ENCODE measurements at places on chromosomes 7 and 10.

DNA sequence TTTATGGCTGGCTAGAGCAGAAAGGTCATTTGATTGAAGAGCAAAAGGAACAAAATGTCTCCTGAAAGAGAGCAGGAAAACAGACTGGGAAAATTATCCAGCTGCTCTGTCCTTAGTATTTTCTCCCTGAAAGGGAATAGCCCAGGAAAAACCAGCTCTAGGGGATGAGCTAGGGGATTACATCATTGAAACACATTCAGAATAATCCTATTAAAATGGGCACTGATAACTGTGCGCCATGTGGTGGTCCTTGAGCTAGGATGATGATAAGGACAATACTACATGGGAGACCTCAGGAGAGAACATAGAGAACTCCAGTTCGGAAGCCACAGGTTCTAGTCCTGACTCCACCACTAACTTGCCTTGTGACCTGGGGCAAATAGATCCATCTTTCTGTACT lies 873.8 kb downstream of the TYW1 start:
- no peak for DNase-seq

GRCh38 chr10:15141136-15142054 lies 27.1 kb downstream of the NMT2 start:
- no peak for DNase-seq

DNA sequence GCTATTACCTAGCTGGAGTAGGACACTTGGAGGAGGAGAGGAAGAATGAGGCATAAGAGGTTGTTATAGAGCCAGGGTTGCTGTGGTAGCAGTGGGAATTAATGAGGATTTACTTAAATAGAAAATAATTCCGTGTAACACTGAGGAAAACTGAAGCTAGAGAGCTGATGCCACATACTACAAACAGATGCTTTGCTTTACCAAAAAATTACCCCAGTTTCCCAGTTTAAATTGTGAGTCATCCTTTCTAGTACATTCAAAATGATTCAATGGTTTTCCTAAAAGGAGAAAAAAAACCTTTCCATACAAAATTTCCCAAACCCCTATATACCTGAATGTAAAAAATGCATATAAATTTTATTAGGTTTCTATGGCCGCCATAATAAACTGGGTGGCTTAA lies 58.3 kb downstream of the ZNF518A start:
- no peak for DNase-seq

DNA sequence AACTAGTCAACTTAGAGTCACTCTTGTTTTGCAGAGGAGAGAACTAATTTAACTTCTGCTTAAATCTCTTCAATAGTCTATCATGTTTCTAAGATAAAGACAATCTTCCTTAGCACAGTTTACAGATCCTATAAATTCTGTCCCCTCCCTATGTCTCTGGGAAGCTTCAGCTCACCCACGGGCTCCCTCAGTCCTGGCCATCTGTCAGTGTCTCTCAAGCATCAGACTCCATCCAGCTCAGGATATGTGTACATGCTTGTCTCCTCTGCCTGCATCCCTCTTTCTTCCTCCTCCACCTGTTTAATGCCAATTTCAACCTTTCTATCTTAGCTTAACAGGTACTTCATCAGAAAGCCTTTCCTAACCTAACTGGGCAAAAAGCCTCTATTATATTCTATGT lies 177.1 kb upstream of the PTER start:
- DNase-seq: no peak

DNA sequence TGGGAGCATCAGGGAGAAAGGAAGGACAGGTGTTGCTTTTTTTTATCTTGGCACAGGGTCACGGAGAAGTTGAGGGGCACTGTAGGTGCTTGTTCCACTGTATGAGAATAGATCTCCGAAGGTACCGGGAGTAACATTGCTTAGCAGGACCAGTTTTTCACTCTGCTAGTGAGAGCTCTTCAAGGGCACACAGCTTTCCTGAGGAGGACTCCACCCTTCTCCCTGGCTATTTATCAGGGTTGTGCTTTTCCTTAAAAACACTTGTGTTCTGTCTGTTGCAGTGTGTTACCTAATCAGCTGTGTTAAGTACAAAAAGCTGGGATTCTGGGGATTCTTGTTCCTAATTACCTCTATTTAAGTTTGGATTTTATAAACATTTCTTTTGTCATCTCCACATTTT lies 160.5 kb downstream of the SND1 start:
- DNase-seq: no peak

DNA sequence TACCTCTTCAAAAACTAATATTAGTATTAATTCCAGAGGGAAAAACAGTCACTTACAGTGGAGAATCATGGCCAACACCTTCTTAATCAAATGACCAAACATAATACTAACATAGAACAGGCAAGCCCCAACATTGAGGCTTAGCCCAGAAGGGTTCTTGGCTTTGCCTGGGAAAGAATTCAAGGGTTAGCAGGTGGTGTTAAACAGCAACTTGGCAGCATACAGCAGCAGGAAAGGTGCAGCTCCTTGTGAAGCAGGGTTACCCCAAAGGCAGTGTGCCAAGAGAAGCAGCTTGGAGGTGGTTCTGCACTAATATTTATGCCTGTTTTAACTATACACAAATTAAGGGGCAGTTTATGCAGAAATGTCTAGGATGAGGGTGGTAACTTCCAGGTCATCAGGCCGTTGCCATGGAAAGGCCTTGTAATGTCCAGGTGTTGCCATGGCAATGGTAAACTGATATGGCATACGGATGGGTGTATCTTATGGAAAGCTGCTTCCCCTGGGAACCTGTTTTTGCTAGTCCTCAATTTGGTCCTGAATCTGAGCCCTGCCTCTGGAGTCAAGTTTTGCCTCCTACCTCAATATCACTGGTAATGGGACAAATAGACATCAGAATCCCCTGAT lies 27.2 kb upstream of the BEND7 start:
- no peak for DNase-seq

GRCh38 chr10:113859261-113859660 lies 4.8 kb downstream of the NHLRC2 start:
- DNase-seq: no peak

DNA sequence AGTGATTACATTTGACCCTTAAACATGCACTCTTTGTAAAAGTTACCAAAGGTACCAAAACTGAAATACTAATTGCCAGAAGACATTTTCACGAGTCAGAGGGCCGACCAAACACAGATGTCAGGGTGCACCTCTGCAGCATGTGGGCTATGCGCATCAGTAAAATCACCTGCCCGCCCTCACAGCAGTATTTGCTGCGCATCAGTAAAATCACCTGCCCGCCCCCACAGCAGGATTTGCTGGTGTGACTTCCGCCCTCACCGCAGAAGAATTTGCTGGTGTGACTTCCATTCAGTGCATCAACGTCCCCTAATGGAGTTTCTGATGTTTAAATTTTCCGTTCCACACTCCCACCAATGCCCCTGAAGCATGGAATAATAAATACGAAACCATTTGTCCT lies 202.9 kb downstream of the PTPRN2 start:
- DNase-seq: no peak

DNA sequence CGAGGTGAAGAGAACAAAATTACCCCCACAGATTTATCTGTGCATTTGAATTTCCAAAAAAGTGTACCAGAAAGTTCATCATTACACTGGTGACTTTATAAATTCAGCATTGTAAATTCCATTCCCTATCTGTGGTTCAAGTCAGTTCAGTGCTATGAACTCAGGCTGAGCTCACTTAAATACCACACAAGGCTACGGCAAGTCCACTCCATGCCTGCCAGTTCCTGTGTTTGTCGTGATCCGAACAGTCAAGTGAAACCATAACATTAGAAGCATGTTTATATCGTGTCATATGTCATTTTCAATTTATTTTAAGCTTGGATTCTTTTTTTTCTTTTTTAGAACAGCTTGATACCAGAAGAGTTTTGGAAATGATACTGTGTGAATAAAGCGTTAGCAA lies 14.8 kb downstream of the MBL2 start:
- no peak for DNase-seq

- DNase-seq: no peak
These were observed 10.8 kb downstream of the ANTXRL start for GRCh38 chr10:46297406-46298204.

GRCh38 chr10:112045938-112046337 lies 137.6 kb downstream of the GPAM start:
- DNase-seq: no peak

DNA sequence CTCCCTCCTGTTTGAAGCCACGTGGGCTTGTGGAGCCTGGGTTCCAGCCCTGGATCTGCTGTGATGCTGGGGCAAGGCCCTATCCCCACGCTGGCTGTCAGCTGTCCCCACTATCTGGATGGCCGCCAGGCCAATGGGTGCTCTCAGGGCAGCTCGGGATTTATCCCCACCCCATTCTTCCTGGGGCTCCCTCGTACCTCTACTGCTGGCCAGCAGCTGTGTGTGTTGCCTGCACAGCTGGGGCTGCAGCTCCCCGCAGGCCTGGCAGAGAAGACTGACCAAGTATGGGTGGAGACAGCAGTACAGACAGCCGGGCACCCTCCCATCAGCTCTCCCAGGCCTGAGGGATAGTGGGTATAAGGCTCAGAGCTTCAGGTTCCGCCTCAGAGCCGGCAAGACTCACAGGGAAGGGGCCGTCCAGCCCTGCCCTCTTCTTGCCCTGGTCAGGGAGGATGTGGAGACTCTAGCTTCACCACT lies 13.6 kb downstream of the CLIP2 start:
- DNase-seq: peak; percentile 34

DNA sequence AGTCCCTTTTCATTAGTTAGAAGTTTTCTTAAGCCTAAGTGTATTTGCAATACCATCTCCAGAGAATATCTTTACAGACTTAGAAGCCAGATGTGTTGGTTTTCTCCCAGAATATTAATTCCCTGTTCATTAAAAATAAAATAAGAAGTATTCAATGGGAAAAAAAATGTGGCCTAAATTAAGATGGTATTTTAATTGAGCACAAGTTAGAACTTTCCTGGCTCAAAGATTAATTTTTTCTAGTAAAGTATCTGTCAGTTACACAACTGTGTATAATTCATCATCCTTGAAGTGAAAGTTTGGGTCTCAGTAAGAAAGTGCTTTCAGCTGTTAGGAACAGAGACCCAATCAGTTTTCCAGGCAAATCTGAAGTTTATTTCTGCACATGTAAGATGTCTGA lies 1179.5 kb upstream of the C7orf33 start:
- no peak for DNase-seq

DNA sequence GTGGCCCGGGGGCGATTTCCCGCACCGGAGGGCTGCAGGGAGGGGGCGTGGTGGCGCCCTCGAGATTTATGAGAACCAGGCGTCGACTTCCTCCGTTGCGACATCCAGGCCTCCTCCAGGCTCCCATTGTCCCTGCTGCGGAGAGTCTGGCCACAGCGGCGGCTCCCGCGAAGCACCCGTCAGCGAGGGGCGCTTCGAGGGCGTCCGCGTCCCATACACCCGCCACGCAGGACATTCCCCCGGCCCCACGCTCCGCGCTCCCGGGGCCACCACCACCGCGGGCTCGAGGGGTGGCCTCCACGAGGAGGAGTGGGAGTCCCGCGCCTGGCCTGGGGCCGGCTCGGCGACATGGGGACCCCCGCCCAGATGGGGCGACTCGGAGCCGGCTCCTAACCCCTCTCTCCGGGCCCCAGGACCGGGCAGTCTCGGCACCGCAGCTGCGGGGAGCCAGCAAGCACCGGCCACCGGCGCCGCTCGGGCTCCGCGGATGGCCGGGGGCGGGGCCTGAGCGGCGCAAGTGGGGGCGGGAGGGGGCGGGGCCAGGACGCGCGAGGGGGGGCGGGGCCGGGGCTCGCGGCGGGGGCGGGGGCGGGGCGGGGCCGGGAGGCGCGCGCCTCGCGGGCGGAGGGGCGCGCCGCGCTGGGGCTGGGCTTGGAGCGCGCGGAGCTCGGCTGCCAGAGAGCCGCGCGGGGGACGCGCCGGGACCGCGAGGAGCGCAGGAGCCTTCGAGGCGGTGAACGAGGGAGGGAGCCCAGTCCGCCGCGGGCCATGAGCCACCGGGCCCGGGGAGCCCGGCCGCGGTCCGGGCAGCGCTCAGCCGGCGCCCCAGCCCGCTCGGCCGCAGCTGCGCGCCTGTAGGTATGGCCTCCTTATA lies at the start of gene SH2B2:
SH2B2 (plus strand) TSS at position 632 of the 874 bp plus-strand sequence. CDS start 13,683 bp downstream, outside the sequence.
- DNase-seq: peak; percentile 32

- no peak for DNase-seq
These were observed 21.5 kb upstream of the PFKFB3 start for GRCh38 chr10:6181249-6181648.

GRCh38 chr7:144671429-144671828 lies 164.4 kb downstream of the TPK1 start:
- DNase-seq: no peak

DNA sequence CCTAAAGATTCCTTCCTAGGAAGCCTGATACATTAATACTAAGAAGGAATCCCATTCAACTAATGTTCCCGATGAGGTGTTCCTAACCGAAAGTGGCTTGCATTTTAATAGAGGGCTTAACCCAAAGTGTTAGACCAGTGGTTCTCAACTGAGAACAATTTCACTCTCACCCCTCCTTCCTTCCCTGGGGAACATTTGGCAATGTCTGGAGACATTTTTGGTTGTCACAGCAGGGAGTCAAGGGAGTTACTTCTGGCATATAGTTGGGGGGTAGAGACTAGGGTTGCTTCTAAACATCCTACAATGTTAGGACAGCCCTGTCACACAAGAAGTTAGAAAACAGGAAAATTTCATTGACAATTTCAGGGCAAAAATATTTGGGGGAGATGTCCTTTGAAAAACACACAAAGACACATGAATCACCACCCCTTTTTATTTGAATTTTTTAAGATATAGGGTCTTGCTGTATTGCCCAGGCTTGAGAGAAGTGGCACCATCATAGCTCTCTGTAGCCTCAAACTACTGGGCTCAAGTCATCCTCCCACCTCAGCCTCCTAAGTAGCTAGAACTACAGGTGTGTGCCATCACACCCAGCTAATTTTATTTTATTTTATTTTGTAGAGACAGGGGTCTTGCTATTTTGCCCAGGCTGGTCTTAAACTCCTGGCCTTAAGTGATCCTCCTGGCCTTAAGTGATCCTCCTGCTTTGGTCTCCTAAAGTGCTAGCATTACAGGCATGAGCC lies 50.7 kb downstream of the WNT2 start:
- DNase-seq: no peak

GRCh38 chr7:26186364-26187311 lies 13.9 kb downstream of the HNRNPA2B1 start:
- no peak for DNase-seq

DNA sequence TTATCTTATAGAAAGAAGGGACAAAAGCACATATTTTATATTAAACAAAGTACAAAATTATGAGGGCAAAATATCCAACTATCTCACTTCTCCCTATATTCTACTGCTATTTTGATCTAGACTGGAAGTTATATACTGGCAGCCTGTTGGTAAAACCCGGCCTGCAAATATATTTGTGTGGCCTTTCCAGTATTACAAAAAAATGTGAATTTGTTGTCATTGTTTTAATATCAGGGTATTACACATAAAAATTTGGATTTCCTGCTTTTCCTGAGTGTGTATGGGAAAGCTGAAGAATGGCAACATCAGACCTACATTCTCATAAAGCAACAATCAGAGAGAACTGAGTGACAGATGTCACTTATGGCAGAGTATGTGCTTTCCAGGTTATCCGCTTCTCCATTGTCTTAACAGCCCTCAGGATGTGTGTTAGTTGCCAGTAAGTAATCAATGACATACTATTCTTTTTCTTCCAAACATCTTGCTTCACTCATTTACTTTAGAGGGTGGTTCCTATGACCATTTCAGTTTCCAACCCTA lies 7.3 kb downstream of the SYPL1 start:
- no peak for DNase-seq

- DNase-seq: peak; percentile 65
These were observed 12.1 kb upstream of the RHBDD2 start for GRCh38 chr7:75866489-75867389.
